ENCODE measurements at places on chromosomes 4 and X.

DNA sequence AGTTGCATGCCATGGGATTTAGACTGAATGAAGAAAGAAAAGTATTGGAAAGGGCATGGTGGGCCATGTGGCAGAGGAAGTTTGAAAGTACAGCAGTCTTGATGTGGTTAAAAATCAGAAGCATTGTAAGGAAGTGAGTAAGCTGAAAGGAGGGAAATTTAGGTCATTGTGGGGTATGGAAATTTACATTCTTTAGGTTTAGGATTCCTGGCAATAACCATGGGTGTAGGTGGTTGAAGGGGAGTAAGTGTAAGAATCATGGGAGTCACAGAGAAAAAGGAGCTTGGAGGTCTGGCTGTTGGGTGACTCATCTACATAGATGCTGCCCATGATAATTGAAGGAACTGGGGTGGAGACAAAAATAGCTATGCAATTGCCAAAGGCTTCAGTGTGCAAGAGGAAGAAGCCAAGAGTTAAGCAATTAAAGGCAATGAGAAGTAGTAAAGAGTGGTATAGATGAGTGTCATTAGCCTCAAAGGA, 243.8 kb upstream of the LDB2 start:
- no peak for DNase-seq

- DNase-seq, result peak; percentile 25
Observed at GRCh38 chrX:101078716-101079598, at the start of gene TMEM35A. TMEM35A (plus strand) TSS chrX:101078879; CDS start chrX:101079003, 124 bp downstream.

DNA sequence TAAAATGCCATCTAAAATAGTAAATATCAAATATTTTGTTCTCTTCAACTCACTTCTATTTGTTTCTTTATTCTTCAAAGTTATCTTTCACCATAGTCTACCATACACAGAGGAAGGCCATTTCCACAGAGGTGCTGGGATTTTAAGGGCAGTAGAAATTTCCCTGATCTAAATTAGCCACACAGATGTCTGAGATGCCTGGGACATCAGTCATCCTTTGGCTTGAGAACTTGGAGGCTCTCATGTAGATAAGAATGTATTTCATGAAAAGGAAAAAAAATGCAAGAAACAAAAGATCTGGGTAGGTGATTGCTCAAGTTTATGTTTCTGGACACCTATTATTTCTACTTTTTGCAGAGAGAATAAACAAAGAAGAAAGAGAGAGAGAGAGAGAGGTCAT, 1008.2 kb downstream of the NLGN4X start:
- no peak for DNase-seq

DNA sequence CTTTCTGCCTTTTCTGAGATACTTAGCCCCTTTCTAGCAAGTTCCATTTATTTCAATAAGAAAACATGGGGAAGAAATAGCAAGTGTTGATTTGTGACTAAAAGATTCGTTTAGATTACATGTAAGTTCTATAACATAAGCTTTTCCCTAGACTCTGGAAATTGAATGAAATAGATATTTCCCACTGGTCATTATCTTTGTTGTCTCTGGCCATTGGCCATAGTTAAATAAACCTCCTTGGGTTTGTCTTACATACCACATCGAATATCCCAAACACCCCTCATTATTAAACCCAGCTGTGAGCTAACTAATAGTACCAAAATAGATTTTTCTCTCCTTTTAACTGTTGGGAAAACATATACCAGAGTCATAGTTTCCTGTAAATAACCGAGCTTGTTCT, 534.8 kb downstream of the IQCM start:
- no peak for DNase-seq

DNA sequence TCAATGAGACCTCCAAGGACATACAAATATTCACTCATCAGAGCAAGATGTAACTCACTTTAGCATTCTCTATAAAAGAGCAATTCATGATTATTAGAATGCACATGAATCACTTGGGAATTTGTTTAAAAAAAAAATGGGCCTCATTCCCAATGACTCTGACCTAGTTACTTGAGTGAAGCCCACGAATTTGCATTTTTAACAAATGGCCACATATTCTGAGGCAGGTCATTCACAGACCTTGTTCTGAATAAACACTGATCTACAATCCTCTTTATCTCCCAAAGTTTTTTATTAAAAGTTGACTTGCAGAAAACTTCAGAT, 255.1 kb upstream of the VEGFC start:
- DNase-seq, result peak; percentile 27

DNA sequence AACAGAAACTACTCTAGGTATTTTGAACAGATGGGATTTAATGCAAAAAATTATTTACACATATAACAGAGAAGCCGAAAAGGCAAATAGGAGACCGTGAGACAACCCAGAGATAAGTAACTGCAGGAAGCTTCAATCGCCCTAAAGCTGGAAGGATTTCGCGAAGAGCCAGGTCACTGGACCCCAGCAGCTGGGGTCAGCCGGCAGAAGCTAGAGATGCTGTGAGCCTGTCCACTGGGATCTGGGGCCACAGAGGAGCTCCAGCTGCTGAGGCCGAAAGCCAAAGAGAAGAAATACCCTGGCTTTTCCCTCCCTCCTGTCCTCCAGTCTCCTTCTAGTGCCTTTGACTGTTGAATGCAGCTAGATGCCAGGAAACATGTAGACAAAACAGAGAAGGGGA, 192.8 kb upstream of the BCOR start:
- DNase-seq, result no peak
